ENCODE measurements at places on chromosomes 6 and 20.
A peak's percentile ranks its signal among the peaks of the same experiment; 100 is the strongest.

GRCh38 chr20:13006825-13007224, 1.9 kb upstream of the SPTLC3 start:
- no peak for DNase-seq

GRCh38 chr20:4606051-4606450, 115.7 kb upstream of the PRND start:
- no peak for DNase-seq

DNA sequence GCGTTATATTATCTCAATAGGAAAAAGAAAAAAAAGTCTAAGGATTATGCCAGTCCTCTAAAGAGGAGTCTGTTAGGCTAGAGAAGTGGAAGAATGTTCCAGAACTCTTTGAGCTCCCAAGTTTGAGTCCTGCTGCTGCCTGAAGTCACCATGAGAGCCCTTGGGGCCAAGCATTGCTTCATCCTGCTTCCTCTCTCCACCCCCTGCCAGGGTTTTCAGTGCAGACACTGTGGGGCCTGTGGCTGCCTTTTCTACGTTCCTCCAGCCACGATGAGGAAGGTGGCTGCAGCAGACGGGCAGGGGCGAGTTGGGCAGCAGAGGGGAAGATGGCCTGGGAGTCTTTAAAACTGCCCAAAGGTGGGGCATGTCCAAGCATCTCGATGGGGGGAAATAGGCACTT, 214.4 kb upstream of the KCNG1 start:
- DNase-seq, result no peak

DNA sequence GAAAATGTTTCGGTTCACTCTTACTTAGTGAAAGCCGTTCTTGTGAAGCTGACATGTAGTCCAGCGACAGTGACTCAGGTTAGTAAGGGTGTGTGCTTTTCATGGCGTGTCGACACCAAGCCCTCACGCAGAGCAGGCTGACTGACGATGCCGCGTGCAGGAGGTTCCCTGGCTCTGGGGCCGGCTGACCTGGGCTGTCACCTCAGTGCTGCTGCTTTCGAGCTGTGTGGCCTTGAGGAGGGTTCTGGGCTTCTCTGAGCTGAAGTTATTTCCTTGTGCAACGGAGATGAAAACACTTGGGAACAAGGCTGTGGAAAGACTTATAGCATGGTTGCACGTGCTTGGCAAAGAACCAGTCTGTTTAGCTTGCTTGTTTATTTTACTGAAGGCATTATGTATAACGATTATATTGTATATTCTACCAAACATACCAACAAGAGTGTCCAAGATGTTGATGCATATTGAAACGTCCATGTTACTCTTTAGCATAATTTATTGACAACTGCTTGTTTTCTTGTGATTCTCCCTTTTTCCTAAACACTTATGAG, 59.2 kb downstream of the PHACTR3 start:
- DNase-seq, result no peak

- DNase-seq, result no peak
These were observed 476.3 kb downstream of the PRKN start for GRCh38 chr6:162251257-162251656.

DNA sequence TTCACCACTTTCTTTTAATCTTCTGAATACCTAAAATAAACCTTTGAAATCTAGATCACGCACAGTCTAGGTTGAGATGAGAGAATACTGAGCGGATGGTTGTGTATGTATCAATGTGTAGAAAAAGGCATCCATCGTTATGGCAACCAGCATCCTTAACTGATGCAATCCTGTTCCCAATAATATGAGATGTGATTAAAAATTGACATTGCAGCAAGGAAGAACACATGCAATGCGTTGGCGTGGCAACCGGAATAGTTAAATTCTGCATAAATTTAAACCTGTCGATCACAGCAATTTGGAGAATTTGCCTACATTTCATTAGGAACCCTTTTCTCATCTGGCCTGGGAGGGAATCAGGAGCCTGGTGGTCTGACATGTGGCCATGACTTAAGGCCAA, 1.3 kb upstream of the L3MBTL1 start:
- no peak for DNase-seq

GRCh38 chr6:161134550-161135298, 139.1 kb downstream of the AGPAT4 start:
- no peak for DNase-seq

DNA sequence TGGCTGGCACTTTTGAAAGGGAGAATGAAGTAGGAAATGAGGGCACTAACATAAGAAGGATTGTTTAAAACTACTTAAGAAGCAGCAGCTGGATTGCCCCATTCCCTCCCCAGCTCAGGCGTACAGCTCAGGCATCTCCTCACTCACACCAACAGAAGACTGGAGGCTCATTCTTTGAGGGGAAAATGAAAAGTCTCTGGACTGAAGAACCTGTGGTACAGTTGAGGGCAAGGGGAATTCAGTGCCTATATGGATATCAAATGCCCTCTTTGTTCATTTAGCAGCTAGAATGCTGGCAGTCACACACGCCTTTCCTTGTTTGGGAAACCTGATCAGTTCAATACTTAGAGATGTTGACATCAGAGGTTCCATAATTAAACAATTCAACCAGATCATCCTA, 502.1 kb upstream of the SOX4 start:
- DNase-seq, result no peak

DNA sequence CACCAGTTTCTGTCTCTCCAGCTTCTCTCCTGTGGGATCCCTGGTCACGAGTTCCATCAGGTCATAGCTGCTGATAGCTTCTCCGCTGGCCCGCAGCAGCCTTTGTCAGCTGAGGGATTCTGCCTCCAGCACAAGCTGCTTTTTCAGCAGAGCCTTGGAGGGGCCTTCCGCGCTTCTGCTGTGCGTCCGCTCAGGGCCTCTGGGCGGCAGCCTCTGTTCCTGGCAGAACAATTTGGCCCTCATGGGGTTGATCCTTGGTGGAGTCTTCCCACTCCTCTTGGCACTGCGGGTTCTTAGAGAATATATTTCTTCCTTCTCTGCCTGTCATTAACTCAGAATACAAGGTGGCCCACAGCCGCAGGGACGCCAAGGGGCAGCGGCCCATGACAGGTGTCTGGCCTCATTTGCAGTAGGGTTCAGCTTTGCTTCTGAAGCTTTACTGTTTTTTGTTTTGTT, 158.8 kb downstream of the DTNBP1 start:
- no peak for DNase-seq

GRCh38 chr6:126153661-126154060, 167.3 kb downstream of the TRMT11 start:
- no peak for DNase-seq

GRCh38 chr20:53535878-53536277, 57.8 kb downstream of the ZNF217 start:
- no peak for DNase-seq

- DNase-seq, result peak; percentile 94
These were observed 58.1 kb downstream of the RAB44 start for GRCh38 chr6:36755435-36756348.

GRCh38 chr6:150898399-150899170, 33.1 kb downstream of the MTHFD1L start:
- DNase-seq, result no peak

GRCh38 chr6:37262446-37263026, 4.6 kb upstream of the TMEM217 start:
- DNase-seq, result no peak

- DNase-seq, result no peak
These were observed 149.0 kb upstream of the FUT9 start for GRCh38 chr6:95866732-95867131.

DNA sequence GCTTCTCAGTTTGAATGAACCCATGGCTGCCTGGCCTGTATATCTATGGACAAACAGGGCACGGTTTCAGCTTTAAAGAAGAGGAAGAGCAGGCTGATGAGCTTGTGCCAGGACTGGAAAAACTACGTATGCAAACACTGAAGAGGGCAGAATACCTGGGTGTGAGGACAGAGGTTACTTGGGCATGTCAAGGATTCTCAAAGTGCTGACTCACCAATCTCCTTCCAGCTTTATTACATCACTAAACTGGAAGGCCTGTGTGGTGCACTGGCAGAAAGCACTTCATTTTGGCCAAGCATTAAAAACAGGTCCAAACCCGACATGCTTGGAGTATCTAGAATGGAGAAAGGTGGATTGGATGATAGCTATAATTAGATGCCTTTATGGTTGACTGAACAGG, 95.2 kb downstream of the GMPR start:
- DNase-seq, result no peak

GRCh38 chr6:110816677-110817076, 1.4 kb upstream of the CDK19 start:
- peak; percentile 40 for DNase-seq

DNA sequence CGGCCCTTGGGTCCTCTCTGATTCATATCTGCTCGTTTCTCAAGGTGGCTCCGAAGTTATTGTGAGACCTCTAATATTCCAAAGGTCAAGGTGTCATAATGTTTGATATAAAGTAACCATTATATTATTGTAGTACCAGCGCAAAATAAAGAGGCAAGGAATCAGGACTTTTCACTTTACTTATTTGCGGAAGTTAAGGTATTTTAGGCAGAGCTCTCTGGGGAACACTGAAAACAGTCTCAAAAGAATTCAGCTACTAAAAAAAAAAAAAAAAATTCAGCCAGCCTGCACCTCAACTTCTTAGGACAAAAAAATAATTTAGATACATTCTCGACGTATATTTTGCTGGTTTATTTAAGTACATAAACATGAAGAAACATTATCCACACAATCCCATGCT, 2.4 kb downstream of the OSER1 start:
- DNase-seq, result no peak

GRCh38 chr6:44594481-44594880, 207.0 kb downstream of the CDC5L start:
- no peak for DNase-seq

DNA sequence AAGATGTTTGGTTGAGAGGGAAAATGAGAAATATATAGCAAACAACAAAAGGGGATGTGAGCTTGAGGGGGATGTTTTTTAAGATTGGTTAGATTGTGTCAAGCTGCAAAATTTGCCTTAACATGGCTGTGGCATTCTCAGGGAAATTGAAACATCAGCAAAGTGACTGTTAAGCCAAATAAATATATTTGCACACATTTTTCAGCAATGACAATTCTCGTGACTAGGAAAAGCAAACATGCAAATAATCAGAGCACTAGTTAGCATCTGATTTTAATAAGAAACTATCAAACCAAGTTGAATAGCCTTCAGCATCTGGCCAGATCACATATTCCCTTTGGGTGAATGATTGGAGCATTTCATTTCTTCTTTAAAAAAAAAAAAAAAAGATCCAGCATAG, 262.8 kb downstream of the TBC1D7 start:
- DNase-seq, result no peak

DNA sequence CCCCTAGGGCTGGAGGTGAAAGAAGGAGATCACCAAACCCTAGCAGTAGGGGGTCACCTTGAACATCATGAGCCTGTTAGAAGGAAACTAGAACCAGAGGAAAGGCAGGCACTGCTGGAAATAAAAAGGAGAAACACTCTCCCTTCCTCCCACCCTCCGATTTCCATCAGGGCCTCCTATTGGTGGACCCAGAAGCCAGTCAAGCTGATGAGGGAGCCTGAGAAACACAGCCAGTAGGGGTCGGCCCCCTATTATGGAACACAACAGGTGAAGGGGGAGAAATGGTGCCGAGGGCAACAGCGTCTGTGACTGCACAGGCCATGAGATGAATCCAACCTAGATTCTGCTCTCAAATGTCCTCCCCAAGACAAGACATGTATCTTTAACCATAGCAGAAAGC, 156.1 kb upstream of the LRFN2 start:
- no peak for DNase-seq

- peak; percentile 18 for DNase-seq
These were observed 138.8 kb downstream of the HIVEP1 start for GRCh38 chr6:12150812-12151432.

- DNase-seq, result no peak
These were observed 5.9 kb downstream of the TFAP2B start for GRCh38 chr6:50824552-50824951.

DNA sequence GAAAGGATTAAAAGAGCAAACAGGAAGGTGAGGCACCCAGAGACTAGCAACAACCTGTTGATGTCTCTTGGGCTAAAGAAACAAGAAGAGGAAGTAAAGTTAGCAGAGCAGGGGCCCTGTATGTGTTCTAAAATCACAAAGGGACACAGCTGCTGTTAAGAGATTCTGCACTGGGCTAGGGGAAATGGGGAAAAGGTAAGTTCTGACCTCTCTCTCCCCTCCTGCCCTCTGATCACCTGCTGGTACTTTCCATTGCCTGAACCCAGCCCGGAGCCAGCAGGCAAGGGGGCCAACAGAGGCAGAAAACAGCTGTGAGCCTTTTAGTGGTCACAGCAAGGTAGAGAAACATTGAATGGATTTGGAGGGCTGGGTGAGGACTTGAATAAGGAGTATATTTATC, 13.5 kb upstream of the CNR1 start:
- no peak for DNase-seq

DNA sequence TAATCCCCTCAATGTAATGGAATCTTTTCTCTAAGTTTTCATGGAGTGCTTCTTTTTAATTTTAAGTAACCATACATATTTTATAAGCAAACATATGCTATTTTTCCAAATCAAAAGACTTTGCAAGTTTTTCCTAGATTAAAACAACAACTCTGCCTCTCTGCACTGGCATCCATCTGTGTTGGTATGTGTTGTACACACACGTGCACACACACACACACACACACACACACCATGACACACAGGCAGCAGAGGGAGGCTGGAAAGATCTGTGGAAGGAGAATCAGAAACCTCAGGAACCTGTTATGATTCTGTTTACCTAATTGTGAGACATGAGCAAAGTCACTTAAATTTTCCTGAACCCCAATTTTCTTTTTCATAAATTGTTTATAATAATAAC, 295.0 kb upstream of the PRDM1 start:
- no peak for DNase-seq

DNA sequence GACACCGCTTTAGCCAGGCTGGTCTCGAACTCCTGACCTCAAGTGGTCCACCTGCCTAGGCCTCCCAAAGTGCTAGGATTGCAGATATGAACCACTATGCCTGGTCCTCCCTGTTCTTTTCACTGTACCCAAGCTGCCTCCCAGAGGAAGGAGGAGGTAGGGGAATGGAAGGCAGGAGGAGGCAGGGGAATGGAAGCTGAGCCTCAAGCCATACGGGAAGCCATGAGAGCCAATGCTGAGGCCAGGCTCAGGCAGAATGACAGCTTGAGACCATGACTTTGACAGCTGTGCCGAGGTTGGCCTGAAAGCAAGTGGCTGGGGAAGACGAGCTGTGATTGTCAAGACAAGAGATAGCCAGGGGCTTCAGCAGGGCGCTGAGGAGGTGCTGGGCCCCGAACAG, 13.6 kb upstream of the ZNF335 start:
- DNase-seq, result no peak

DNA sequence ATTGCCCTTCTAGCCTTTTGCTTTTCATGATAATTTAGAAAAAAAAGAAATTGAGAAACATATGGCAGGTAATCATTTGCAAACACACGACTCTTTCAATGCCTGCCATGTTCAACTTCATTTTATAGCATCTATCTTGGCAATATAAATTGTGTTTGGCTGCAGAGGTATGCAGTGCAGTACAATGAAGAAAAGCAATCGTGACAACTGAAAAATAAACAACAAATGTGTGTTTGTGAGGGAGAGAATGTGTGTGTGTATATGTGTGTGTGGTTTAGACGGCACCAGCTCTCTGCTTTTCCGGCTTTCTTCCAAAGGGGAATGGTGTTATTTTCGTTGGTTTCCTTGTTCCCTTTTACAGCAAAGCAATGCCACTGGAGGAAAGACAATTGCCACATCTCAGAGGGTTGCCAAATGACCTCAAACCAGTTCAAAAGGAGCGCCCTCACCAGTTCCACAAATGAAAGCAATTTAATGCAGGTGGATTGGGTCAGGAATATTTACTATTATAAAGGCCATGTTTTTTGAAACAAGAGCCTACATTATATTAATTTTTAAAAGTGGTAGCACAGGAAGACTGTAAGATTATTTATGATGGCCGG, 587.2 kb downstream of the PRKN start:
- DNase-seq, result no peak

All from AML-193 (cell line).